Progenitor cell of endocrine pancreas (in vitro differentiated cells): ENCODE measurements at places on chromosomes 5 and 9. TPM values are rescaled to one million over a fixed set of nuclear protein-coding genes. Genes with fewer than 3 reads are reported as not detected.

GRCh38 chr9:120579139-120580050, 572 bp downstream of the CDK5RAP2 start:
- DNase-seq: no peak

DNA sequence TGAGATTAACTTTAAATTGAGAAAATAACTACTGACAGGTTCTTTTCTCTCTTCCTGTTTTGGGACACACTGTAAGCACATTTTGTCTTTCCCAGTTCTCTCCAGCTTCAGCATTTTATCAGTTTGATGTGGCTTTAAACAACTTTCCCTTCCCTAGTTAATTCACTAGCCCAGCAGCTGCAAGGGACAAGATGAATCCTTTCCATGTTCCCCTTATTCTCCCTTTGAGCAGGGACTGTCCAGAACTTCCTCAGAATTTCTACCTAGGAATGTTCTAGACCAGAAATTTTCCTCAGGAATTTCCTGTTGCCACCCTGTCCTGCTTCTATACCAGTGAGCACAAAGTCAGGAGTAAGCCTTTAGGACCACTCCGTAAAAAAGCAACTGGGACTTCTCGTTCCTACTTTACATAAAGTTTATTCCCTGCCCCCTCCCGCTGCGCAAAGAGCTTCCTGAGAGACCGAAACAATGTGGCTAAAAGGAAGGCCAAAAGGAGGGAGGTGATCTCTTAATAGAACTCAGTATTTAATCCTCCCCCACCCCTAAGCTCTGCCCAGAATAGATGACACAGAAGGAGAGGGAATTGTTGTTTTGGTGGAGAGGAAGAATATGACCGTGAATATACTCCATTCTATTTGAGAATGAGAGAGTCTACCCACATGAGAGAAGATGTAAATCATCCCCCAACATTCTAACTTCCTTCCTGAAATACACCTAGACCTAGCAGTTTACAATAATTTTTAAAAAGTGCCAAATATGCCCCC, 61.9 kb downstream of the GLIS3 start:
- DNase-seq: no peak

SMIM33 gene
- total RNA-seq: not detected in 2 replicates

LRRC26 gene
- total RNA-seq: 0.89 and 1.00 TPM in 2 replicates

ANKDD1B gene
- total RNA-seq: 2.3 and 2.8 TPM in 2 replicates

- no peak for DNase-seq
Observed at GRCh38 chr9:84519413-84519812, 150.1 kb upstream of the NTRK2 start.

GRCh38 chr9:33354651-33355211, 47.6 kb downstream of the AQP7 start:
- DNase-seq: no peak

DNA sequence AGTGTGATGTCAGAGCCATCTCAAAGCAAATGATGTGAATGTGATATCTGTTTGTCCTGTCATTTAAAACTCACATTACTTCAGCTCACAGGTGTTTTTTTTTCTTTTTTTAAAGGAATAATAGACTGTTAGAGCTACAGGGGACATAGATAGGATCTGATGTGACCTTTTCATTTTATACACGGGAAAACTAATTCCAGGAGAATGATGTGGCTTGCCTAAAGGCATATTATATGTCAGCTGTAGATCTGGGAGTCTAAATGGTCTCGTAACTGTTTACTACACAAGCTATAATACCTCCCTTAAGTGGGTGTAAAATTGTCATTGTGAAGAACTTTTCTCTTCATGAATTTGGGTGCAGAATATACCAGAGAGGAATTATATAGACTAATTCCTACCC, 2.0 kb downstream of the NMUR2 start:
- no peak for DNase-seq

DNA sequence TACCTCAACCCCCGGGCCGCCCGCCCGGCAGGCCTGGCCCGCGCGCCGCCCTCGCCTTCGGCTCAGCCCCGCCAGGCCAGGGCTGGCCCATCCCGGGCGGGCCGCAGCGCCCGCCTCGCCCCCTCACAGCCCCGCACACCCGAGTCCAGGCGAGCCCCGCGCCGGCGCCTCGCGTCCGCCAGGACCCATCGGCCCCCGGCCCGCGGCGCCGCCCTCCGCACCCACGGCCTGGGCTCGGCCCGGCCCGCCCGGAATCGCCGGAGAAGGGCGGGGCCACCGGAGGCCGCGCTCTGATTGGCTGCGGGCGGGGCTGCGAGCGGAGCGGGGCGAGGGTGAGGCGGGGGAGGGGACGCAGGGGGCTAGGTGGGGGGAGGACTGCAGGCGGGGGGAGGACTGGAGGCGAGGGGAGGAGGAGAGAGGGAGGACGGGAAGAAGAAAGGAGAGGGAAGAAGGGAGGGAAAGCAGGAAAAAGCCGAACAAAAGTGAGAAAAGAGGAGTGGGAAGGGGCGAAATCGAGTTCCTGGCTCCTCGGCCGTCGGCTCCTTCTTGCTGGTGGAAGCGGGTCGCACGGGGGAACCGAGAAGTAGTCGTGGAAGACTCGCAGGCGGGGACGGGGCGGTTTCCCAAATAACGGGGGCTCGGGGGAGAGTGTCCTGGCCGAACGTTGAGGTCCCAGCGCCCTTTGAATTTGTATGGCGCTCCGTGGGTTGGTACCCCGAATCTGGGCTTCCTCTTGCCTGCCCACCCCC, 472 bp upstream of the UBTD2 start:
- DNase-seq: peak; percentile 85

DNA sequence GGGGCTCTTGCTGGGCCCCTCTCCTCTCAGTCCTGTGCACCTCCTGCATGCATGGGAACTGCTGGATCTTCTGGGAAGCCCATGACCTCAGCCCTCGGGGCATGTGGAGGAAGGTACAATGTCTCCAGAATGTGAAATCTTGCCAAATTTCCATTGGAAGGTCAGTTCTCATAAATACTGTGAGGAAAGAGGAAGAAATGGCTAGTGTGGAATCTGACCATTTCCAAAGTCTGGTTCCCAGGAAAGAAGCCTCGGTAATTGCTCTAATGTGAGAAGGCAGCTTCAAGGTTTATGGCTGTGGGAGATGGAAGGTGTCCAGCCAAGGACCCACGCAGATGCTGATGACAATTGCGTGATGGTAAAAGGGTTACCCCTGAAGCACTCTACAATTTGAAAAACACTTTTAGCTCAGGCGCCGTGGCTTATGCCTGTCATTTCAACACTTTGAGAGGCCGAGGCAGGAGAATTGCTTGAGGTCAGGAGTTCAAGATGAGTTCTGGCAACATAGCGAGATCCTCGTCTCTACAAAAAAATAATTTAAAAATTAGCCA, 8.1 kb upstream of the IL17B start:
- DNase-seq: no peak

GRCh38 chr9:33374634-33375237, 27.6 kb downstream of the AQP7 start:
- peak; percentile 63 for DNase-seq

MEIKIN gene
- not detected in 2 replicates for total RNA-seq

FANCC gene
- total RNA-seq: 28.5 and 28.9 TPM in 2 replicates

PCDHA13 gene
- 3.5 and 3.9 TPM in 2 replicates for total RNA-seq

COL15A1 gene
- total RNA-seq: not detected in 2 replicates

DNA sequence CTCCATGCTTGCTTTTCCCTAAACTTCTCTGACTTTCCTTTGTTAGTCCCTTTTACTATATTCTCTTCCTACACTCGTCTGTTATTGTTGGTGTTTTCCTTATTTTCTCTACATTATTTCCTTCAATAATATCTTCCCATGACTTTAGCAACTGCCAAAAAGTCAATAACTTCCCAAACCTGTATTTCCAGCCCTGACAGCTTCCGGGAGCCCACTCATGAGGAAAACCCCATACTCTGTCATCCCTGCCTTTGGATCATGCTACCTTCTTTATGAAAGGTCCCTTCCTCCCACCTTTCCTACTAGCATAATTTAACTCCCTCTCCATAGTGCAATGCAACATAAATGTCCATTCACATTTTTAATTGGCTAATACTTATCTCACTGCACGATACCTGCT, 144.0 kb upstream of the CDH6 start:
- DNase-seq: no peak

DNA sequence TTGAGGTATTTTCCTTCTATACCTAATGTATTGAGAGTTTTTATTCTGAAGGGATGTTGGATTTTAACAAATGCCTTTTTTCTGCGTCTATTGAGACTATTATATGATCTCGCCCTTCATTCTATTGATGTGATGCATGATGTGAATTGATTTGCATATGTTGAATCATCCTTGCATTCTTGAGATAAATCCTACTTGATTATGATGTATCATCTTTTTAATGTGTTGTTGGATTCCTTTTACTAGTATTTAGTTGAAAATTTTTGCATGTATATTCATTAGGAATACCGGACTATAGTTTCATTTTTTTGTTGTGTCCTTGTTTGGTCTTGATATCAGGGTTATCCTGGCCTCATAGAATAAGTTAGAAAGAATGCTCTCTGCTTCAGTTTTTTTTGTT, 169.7 kb downstream of the NPR3 start:
- no peak for DNase-seq
